ENCODE measurements at places on chromosomes 2 and 18.

- DNase-seq: no peak
Observed at GRCh38 chr18:23668731-23669130, 6.0 kb upstream of the ANKRD29 start.

DNA sequence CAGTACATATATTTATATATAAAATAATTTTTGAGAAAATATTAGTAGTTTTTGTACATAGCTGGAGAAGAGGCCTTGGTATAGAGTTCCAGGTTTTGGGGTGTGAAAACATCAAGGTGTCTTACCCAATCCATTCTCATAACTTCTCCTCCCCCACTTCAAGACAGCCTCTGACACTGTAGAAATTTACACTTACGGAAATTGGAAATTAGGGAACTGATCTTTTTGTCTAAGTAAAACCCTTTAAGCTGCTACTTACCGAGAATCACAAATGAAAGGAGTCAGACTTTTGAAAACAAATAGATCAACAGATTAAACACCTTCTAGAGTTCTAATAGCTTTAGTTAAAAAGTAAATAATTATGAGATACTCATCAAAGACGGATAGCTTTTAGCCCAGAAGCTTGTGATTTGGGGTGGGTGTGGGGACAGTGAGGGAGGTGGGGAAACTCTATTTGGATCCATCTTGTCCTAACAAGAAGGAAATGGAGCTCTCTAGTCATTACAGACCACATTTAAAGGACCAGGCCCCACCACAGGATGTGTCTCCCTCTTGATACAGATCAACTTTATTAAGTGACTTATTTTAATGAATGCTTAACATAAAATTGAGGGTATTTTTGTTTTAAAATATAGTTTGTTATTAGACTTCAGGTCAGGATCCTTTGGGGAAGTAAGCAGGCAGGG lies 11.1 kb upstream of the FBXO11 start:
- DNase-seq: no peak

- peak; percentile 66 for DNase-seq
Observed at GRCh38 chr18:62249478-62250097, 62.5 kb downstream of the RELCH start.

- DNase-seq: no peak
Observed at GRCh38 chr18:55605733-55606338, 17.8 kb upstream of the TCF4 start.

- DNase-seq: no peak
Observed at GRCh38 chr18:22293417-22293816, 124.0 kb downstream of the GATA6 start.

DNA sequence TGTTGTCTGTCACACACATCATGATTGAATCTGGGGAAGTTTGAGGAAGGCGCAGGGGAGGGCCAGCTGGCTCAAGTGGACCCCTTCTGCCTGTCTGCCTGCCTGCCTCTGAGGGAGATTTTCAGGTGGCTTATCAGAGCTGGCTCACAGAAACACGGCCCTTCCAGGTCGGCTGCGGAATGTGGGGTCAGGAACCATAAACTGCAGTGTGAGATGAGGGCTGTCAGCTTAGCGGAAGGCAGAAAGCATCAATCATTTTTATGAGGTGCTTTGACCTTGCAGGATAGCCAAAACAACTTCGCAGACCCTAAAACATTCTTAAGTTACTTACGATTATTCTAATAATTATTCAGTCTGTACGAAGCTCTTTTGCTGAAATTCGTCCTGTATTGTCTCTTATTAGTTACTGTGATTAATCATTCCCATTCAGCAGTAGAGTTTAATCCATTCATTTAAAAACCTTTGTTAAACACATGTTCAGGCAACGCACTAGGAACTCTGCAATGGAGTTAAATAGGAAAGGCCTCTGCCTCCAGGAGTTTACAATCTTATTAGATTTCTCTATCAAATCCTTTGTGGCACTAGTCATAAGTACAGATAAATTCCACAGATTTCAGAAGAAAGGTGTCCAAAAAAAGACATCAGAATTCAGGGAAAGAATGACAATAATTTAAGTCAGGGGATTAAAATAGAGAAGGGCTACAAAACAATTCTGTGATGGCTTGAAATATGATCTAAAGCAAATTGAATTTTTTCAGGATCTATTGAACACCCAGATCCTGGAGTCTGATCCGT lies 371.6 kb downstream of the HRH4 start:
- no peak for DNase-seq

DNA sequence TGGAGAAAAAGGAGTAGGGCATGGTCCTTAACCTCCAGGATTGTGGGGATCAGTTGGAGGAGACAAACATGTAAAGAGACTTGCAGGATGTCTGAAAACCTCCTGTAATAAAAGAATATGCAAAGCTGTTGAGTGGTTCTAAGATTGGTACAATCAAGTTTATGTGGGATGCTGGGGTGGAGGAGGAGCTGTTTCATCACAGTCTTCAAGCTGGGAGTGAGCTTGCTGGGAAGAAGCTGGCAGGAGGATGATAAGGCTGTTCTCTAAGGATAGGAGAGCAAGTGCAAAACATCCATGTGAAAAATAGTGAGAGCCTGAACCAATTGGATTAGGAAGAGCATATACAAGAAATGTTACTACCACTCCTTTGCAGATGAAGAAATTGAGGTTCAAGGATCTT lies 161.9 kb upstream of the CRIM1 start:
- no peak for DNase-seq

DNA sequence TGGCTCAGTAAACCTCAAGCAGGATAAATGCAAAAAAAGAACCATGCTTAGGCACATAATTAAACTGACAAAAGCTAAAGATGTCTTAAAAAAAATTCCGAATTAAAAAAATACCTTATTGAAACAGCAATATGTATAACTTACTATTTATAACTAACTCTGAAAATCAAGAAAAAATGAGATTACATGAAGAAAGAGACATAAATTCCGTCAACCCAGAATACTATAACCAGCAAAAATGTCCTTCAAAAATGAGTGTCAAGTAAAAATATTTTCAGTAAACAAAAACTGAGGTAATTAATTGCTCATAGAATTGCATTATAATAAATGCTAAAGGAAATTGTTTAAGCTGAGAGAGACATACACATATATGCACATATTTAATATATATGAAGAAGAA lies 474.5 kb upstream of the SYT4 start:
- DNase-seq: no peak

DNA sequence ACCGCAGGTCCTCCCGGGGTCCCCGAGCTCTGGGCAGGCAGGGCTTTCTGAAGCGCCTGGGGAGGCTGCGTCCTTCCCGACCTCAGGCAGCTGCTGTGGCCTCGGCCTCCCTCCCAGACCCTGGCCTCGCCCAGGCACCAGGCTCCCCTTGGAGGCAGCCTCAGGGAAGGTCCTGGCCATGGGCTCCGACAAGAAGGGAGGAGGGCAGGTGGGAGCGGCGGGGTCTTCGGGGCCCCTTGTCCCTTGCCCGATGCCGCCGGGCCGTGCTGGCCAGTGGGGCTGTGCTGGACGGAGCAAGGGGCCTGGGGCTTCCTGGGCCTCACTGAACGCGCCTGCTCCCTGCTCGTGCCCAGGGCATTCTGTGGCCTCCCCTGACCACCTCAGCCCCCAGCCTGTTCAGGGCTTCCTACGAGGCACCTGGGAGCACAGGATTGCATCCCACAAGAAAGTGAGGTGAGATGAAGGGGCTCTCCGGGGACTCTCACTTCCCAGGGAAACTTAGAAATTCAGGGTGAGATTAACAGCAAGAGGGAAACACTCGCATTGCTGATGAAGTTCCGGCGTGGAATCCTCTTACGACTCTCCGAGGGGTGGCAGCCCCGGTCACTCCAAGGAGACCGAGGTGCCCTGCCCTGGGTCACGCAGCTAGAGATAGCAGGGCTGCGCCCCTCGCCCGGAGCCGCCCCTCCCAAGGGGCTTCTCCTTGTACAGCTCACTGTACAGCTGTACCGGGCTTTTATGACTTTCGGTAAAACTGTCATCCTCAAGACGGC lies 778 bp downstream of the MFSD2B start:
- DNase-seq: no peak

DNA sequence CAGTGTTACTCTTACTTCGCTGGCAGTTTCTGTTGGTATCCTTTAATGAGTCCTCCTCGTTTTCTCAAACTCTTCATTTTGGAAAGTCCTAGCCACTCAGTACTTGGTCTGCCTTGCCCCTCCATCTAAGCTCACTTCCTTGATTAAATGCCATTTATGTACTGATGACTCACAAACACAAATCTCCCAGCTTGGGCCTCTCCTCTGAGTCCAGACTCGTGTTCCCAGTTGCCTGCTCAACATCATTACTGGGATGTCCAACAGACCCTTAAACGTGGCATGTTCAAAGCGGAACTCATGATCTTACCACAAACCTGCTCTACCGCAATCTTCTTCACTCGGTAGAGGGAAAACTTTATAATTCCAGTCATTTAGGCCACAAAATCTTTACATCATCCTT lies 13.8 kb upstream of the CCDC68 start:
- no peak for DNase-seq

DNA sequence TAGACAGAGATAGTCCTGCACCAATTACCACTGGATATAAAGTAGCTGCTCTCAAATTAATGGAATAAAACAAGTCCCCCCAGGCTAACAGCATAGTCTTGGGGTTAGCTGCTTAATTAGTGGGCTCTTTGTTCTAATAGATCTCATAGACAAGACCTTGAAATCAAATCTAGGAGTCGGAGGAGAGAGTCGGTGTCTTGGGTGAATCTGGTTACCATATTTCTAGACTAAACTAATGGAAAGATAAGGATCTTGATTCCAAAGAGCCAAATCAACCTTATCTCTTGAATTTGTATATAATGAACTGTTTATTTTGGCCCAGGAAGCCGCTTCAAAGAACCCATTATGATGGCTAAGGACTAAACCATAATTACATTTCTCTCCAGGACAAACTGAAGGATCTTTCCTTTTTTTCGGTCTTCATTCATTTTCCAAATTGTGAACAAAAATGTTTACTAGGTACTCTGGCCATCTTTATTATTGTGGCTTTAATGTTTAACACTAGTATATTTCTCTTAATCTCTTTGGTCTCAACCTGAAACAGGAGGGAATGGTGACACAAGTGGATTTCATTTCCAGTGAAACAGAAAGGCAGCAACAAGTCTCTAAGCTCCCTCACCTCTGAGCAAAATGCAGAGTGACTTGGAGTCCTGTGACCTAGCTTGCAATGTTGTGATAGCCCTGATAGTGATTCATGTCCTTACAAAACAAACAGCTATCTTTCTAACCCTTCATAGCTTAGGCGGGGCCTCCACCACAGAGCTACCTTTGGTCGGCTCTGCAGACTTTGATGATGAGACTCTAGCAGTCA lies 137.9 kb upstream of the PARD3B start:
- DNase-seq: no peak

DNA sequence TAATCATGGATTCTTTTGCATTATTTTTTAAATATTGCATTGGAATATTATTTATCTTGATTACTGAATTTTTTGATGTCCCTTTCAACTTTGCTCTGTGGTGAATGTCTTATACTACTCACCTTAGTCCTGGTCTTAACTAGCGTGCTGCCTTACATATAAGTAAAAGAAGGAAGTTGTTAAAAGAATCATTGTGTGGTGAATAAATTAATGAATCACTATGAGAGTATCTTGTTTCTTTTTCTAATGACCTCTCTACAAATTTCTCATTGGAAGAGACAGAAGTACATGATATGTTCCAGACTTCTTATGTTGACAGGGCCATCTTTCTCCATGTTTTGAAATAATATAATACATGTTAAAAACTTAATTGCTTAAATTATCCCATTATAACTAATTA lies 432.6 kb upstream of the MMADHC start:
- DNase-seq: no peak

- peak; percentile 72 for DNase-seq
Observed at GRCh38 chr2:9473985-9474360, 378 bp upstream of the IAH1 start.

- no peak for DNase-seq
Observed at GRCh38 chr18:23689031-23689615, at the start of gene LAMA3. Gene LAMA3, plus strand, starts transcription at chr18:23689453. Its CDS starts 231 bp downstream, at chr18:23689684.

DNA sequence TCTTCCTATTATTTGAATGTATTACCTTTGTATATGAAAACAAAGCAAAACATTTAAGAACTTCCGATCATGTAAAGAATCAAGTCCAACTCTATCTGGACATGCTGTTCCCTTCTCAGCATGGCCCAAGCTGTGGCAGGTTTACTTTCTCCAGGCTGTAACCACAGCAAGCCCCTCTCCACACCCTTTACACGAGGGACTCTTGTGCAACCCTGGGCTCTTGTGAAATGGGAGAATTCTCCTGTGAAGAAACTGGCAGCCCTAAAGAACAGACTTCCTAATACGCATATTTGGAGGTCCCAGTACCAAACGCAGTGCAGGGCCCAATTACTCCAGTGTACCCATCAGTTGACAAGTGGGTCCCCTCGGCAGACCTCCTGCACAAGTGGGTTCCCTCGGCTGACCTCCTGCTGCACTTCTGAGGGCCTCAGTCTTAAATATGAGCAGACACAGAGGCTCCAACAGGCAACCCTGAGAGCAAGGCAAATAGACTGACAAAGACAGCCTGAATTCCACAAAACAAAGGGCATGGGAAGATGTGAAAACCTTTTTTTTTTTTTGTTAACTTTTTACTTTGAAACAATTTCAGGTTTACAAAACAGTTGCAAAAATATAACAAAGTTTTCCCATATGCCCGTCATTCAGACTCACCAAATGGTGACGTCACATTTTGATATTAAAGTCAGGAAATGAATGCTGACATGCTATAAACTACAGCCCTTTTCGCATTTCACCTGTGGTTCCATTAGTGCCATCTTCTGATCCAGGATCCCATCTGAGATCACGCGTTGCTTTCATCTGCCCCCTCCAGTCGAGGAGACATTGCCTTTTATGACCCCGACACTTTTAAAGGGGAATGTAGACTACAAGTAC lies 78.2 kb downstream of the FBXO15 start:
- no peak for DNase-seq

GRCh38 chr2:109547280-109547679 lies 66.5 kb downstream of the SEPTIN10 start:
- DNase-seq: no peak

- DNase-seq: peak; percentile 44
Observed at GRCh38 chr2:55049043-55049820, 1.0 kb downstream of the RTN4 start.

DNA sequence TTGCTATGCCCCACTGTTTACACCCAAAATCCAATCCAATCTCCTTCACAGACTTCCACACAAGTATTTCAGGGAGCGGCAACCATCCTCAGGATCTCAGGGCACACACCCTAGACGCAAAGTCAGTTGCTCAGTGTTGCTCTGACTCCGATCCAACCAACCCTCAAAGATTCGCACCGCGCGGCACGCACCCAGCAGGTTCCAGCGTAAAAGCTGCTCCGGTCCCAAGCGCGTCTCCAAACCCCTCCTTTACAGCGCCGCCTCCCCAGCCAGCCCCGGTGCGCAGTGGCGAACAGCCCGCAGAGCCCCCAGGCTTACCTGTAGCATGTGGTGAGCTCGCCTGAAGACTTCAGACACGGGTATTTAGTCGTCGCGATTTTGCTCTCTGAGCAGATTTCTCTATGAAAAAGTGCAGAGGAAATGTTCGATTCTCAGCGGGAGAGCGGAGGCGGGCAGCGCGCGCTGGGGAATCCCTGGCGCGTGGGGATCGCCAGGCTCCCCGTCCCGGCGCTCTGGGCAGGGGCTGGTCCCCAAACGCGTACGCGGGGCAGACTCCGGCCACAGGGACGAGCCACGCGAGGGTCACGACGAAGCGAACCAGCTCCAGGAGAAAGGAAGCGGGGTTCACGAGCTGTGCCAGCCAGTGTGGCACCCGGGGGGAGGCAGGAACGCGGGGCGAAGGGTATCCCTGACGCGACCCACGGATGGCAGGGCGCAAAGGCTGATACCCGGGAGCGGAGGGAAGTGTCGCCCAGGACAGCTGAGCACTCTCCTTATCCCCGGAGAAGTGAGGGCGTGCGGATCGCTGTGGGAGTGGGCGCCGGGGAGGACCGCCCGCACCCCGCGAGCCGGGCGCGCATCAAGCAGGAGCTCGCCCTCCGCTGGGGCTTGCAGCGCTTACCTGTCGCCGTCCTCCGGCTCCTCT lies 650 bp downstream of the CCBE1 start:
- DNase-seq: no peak

All from CD4-positive, alpha-beta T cell treated with Interleukin-6 at 100 ng/mL for 8 hours (primary cell).